ENCODE measurements at places on chromosomes 6 and 20.

DNA sequence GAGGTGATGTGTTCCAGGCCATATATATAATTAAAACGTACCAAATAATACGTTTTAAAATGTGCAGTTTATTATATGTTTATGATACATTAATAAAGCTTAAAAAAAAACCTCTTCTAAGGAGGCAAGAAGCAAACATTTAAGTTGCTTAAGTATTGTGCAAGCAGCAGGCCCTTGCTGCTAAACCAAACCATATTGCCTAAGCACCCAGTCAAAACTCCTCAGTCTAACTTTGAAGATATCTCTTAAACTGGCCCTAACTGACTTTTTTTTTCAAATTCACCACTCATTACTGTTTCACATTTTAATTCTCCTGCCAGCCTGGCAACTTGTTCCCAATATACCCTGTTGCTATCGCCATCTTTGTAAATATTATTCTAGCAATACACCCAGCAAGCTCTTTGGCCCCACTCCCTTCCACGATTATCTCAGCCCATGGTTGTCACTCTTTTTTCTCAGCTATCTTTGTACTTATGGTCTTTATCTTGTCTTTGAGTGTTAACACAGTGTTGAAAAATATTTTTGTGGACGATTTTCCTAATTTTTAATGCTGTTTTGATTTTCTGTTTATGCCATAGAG, 60.9 kb downstream of the C6orf58 start:
- no peak for DNase-seq

DNA sequence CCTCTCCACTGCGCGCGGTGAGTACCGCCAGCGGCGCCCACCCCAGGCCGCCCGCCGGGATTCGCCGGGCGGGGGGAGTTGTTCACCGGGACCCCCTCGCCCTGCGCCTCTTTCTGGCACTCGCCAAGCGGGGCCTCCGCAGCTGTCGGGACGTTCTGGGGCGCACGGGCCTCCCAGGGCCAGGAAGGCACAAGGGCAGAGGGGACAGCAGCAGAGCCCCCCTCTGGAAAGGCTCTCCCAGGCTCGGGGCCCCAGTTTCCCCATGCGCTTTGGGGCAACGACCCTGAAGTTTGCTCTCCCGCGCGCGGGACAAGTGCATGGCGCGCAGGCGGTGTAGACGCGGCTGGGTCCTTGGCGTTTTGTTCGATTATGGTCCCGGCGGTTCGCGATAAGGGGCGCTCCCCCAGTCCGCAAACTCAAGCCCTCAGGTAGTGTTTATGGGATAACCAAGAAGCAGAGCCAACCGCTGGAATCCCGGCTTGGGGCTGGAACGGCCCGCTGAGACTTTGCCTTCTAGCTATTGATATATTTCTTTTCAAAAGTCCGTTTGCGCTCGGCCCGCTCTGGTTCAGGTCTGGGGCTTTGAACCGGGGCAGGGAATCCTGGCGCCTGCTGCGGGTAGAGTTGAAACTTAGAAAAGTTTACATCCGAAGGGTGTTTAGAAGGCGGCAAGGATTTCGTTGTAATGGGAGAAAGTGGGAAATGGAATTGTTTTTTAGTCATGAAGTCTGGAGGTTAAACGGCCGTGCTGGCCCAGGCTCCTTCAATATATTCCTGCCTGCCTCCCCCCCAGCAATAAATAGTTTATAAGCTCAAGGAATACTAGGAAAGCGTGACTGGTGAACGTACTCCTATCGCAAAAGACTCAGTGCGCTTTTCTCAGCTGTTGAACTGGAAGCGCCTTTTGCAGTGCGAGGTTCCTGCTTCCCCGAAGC, 595 bp downstream of the EYA2 start:
- DNase-seq = no peak

GRCh38 chr20:47799116-47799715, 13.9 kb upstream of the SULF2 start:
- DNase-seq = no peak

DNA sequence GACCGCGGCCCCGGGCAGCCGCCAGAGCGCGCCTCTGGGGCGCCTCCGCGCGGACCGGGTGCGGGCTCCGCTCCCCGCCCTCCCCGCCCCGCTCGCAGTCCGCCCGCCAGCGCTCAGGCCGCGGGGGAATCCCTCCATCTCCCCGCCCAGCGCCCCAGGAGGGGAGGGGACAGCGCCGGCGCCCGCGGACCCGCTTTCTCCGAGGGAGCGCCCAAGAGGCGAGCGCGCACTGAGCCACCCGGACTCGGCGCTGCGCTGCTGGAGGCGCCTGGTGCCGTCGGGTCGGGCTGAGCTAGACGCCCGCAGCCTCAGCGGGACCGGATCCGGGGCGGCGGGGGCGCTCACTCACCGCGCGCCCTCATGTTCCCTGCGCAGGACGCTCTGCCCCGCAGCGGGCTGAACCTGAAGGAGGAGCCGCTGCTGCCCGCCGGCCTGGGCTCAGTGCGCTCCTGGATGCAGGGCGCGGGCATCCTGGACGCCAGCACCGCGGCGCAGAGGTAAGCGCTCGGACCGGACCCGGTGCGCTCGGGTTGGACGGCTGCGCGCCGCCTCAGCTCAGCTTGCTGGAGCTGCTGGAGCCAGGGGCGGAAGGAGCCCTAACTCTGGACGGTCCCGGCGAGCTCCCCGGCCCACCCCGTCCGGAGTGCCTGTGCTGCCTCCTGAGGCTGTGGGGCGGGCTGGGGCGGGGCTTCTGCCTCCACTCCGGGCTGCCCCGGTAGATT, 867 bp downstream of the EBF4 start:
- no peak for DNase-seq

DNA sequence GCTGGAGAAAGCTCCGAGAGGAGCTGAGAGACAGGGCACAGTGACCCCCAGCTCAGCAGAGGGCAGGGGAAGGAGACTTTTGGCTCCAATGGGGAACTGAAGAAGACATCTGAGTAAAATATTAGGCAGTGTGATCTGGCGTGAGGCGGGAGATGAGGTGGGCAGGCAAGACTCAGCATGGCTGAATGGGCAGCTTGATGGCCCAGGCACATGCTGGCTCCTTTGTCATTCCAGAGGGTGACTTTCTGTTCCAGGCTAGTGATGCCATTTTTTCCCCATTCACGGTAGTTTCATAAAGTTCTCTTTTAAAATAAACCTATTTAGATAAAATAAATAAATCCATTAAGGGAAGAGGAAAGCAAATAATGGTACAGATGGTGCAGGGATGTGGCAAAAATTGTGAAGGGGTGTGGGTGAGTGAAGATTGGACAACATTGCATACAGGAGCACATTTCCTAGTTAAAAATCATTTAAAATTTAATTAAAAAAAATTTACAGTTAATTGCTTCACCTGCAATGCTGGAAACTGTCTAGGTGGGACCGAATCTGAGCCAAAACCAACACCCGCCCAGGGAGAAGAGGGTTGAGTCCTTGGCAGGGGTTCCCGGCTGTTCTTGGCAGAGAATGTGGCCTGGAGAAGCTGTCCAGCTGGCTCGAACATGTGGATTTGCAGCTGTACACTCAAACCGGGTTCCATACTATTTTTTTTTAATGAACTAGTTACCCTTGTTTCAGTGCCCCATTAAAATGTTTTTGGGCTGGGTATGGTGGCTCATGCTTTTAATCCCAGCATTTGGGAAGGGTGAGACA, 41.7 kb upstream of the PRELID3B start:
- DNase-seq = no peak

- DNase-seq = no peak
Measured at GRCh38 chr6:7404546-7404945, 14.9 kb downstream of the RIOK1 start.

DNA sequence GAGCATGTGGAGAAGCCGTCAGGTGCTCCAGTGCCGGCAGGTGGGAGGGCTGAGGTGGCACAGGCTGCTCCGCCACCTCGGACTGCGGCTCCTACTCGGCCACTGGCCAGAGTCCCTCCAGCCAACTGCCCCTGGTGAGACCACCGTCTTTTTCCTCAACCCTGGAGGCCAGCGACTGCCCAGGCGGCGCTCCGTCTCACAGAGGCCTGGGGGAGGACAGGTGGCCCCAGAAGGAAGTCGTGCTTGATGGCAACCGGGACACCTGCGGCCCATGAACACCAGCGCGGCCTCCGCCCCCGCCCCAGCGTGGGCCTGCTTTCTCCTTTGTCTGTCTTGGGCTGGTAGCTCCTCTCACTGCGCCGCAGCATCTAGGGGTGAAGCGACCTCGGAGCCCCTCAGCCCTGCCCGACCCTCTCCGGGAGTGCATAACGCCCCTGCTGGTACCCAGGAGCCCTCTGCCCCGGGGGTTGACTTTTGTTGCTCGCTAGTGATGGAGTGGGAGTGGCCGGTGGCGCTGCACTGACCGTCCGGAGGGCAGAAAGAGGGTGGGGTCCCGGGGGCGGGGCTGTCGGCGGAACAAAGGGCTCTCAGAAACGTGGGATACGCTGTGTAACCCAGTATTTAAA, 706 bp upstream of the TUBB2B start:
- DNase-seq = no peak

DNA sequence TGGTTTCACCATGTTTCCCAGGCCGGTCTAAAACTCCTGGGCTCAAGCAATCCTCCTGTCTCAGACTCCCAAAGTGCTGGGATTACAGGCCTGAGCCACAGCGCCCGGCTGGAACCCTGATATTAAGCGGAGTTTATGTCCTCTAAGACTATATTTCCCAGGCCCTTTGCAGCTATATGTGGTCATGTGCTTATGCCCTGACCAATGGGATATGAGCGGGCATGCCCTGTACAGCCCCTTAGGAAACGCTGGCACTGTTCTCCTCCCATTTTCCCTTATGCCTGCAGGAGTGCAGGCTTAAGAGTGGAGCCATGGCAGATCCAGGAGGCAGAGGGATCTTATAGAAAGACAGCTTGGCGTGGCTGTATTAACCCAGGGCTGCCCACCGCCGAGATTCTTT, 29.9 kb downstream of the RSPO4 start:
- no peak for DNase-seq

- no peak for DNase-seq
Measured at GRCh38 chr6:167238694-167239467, 52.2 kb upstream of the UNC93A start.

GRCh38 chr20:32231847-32232246, 24.2 kb downstream of the POFUT1 start:
- no peak for DNase-seq

GRCh38 chr20:25461786-25462545, 54.5 kb downstream of the GINS1 start:
- no peak for DNase-seq

DNA sequence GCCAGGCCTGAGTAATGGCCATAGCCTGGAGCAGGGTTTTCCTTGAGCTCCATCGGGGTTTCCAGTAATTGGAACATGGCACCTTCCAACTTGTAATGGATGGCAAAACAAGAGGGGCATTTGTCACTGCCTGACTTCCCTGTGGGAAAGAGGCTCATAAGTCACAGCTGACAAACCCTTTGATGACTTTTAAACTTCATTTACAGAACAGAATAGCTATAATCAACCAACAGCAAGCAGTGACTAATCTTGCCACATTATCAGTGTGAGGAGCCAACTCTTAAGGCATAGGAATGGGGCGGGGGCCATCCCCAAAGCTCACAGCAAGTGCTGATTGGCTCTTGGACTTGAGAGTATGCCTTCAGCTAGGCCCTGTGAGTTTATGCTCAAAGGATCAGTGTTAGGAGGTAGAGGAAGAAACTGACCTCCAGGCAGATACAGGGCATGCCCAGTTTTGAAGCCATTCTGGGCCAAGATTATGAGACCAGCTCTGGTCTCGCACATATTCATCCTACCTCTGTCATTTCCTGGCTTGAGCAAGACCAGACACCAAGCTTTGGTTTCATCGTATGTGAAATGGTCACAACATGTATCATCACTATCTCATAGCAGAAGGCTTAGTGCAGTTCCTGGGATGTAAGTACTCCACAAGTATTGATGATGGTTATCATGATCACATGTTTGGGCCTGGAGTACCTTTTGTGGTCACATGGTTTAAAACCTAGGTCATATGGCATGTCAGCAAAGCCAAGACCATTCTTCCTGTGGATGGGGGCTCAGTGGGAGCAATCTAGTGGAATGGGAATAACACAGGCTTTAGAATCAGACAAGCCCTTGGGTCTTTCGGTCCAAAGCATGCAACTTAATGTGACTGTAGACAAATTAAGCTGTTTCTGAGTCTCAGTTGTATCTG, 49.2 kb downstream of the EIF2S2 start:
- DNase-seq = no peak

GRCh38 chr6:5143634-5144311, 58.6 kb downstream of the PPP1R3G start:
- DNase-seq = peak; percentile 81

- no peak for DNase-seq
Measured at GRCh38 chr6:55566036-55566710, 12.8 kb downstream of the HMGCLL1 start.

- no peak for DNase-seq
Measured at GRCh38 chr6:42988486-42989020, 4.2 kb downstream of the PPP2R5D start.

DNA sequence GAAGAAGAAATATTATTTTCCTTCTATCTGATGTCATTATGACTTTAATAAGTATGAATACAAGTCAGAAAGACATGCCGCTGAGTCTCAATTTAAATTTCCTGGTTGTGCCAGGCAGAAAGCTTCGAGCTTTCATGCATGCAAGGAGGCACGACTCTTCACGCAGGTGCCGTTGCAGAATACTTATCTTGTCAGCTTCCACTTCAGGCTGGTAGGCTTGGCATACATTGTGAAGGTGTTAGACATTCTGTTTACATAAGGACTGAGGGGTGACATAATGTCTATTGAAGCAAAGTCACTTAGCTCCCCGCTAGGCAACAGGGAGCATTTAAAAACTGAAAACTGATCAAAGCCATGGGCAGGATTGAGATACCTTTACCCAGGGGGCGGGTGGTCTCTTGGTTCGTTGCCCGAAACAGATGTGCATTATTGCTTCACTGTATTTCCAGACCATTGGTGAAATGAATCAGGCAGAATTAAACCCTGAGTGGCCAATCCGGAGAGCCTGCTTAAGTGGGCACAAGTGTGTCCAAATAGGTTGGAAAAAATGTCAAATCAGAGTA, 16.4 kb downstream of the BMP6 start:
- DNase-seq = no peak

GRCh38 chr20:53597521-53598120, 4.0 kb upstream of the ZNF217 start:
- no peak for DNase-seq

DNA sequence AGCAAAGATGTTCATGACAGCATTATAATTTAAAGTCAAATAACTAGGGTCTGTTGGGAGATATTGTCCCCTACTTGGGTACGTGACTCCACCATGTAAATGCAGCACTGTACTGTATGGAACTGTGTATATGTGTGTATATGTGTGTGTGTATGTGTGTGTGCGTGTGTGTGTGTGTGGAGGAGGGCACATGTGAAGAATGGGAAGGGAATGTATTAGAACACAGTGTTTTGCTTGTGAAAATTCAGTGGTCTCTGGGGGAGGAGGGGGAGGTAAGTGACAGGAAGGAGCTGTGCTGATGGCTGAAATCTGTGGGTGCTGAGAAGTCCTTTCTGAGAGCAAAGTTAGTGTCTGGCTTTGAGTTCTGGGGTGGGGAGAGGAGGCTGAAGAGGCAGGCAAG, 23.9 kb upstream of the VEGFA start:
- DNase-seq = no peak

- DNase-seq = no peak
Measured at GRCh38 chr20:39702701-39703349, 740.7 kb downstream of the DHX35 start.

GRCh38 chr20:56924292-56925081, 295.4 kb downstream of the TFAP2C start:
- no peak for DNase-seq
